ENCODE measurements at places on chromosomes 13 and 19.

- no peak for DNase-seq
Observed at GRCh38 chr19:7995810-7996158, 9.7 kb downstream of the ELAVL1 start.

DNA sequence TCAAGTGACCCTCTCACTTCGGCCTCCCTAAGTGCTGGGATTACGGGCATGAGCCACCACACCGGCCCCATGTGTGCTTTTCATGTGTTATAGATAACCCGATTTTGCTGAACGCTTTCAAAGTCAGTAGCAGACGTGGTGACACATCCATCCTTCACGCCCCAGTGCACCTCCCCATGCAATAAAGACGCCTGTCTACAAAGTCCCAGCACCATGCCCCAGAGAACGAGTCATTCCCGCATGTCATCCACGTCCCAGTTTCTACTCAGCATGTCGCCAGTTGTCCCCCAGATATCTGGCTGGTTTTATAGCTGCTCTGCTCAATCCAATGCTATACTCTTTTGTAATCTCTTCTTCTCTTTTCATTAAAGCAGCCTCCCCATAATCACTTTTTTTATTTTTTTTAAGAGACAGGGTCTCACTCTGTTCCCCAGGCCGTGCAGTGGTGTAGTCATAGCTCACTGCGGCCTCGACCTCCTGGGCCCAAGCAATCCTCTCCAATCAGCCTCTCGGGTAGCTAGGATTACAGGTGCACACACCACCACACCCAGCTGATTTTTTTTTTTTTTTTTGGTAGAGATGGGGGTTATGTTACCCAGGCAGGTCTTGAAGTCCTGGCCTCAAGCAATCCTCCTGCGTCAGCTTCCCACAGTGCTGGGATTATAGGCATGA lies 42.5 kb downstream of the DNM2 start:
- no peak for DNase-seq

- DNase-seq: no peak
Observed at GRCh38 chr19:34220472-34221063, 33.8 kb upstream of the GARRE1 start.

DNA sequence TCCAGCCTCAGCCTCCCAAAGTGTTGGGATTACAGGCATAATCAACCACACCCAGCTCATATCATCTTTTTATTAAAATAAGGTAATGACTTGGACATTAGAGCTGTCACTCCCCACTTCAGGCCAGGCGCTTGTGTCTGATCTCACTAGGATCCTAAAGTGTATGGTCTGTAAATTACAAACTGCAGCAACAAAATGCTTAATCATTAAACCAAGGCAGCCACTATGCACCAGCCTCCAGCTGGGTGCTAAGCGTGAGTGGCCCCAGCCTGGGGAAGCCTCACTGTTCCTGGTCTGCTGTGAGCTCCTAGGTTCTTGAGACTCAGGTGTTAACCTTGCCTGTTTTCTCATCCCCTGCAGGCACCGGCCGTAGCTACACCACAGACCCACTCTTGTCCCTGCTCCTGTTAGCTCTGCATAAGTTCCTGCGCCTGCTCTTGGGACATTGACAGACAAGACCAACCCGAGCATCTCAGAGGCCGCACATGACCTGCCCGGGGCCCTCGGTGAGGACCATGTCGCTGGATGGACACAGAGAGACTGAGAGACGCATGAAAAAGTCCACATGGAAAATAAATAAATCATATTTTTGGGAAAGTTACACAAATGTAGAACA lies 37.8 kb downstream of the VSTM2B start:
- DNase-seq: no peak

GRCh38 chr13:39895254-39895653 lies 239.8 kb downstream of the COG6 start:
- DNase-seq: no peak

Data from DMS153 (cell line).